ENCODE measurements at places on chromosomes 6 and 20.

DNA sequence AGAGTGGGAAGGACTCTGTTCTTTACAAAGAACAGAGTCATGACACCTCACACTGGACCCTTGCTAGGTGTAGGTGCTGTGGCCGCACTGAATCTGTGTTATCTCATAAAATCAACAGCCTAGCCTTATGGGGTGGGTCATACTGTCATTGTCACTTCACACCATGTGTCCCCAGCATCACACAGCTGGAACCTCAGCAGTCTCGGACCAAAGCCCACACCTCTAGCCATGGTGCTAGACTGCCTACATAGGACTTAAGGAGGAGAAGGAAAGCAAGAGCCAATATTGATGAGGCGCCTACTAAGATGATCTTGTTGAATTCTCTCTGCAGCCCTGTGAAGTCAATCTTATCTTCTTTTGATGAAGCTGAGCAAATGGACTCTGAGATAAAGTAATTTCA is 31.0 kb downstream of the UNC5CL start:
- no peak for DNase-seq

DNA sequence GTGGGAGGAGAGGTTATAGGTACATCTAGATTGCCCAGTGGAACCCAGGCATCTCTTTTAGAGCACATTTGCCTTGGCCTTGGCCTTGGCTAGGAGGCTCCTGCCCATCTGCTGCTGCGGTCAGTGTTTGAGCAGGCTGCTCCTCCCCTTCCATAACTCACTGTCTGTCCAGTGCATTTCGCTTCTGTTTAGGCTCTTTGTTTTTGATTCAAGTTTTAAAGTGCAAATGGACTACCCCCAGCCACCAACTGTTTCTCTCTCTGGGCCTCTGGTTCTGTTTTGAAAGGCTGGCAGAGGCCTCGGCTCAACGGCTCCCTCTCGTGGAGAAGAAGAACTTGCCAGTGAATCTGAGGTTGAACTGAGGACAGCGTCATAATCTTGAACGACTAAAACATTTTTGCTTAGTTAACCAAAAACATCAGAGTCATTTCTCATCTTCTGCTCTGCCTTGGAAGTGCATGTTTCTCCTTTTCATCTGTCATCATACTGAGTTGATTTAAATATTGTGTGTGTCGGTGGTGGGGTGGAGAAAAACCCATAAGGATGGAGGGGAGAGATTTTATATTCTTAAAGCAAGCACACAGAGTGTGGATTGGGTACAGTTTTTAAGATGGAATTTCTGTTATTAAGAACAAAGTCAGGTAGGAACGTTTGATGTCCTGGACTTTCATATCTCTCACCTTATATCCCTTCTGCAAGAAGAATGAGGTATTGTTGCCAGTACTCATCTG is 171.4 kb downstream of the DTNBP1 start:
- DNase-seq = peak; percentile 61

GRCh38 chr20:50360218-50360672 is 149.9 kb upstream of the PTPN1 start:
- DNase-seq = no peak

- DNase-seq = no peak
Measured at GRCh38 chr6:145963216-145964068, 716 bp downstream of the SHPRH start.
